Peyer's patch (tissue), 4 donors: ENCODE measurements at places on chromosomes 6 and 20. TPM values are rescaled to one million over a fixed set of nuclear protein-coding genes. Genes with fewer than 3 reads are reported as not detected.

SSTR4 gene
- total RNA-seq = not detected

C20orf202 gene
- total RNA-seq = 2.3 TPM

DNA sequence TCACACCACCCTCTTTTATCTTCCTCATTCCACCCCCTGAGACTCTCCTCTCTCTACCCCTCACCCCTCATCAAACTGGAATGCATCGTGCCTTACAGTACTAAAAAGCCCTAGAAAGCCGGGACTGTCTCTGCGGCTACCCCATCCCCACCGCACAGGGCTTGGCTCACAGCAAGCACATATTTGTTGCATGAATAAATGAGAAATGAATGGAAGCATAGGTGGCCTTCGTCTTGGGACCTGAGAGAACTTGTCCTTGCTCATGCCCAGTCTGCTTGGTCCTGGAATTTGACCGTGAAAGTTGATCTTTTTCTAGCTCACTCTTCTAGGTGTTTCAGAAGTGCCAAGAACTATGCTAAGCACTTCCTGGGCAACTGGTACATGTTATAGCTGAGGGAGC, 53.3 kb downstream of the APCDD1L start:
- no peaks in the 10 kb centered on the region for H3K4me1 ChIP-seq
- no peak overlapping the region for H3K27ac ChIP-seq
- no peaks in the 10 kb centered on the region for H3K36me3 ChIP-seq
- no peak for DNase-seq

GRCh38 chr6:158663625-158664165, 13.8 kb downstream of the SYTL3 start:
- H3K36me3 ChIP-seq = no peaks in the 10 kb centered on the region
- no peak overlapping the region for H3K4me3 ChIP-seq
- no peak for DNase-seq
- H3K27ac ChIP-seq = no peak overlapping the region

DNA sequence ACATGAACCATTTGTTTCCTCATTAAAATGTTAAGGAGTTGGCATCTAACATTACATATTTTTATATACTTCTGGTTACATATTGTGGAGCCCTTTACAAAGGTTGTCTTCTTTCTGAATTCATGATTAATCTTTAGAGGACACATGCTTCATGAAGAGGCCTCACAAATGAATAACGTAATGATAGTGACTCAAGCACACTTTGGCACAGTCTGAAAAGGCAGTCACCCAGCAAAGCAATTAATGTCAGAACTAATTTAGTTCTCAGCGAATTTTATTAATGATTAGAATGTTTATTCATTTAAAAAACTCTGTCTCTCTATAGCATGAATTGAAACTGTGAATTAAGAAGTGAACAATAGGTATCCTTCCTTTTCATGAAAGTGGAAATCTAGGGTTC, 854.2 kb downstream of the PHF3 start:
- H3K27me3 ChIP-seq = no peaks in the 10 kb centered on the region
- no peaks in the 10 kb centered on the region for H3K4me1 ChIP-seq
- H3K36me3 ChIP-seq = no peaks in the 10 kb centered on the region
- no peak for DNase-seq
- no peak overlapping the region for H3K27ac ChIP-seq

- no peak for DNase-seq
- no peaks in the 10 kb centered on the region for H3K4me1 ChIP-seq
- no peaks in the 10 kb centered on the region for H3K27me3 ChIP-seq
- H3K4me3 ChIP-seq = no peak overlapping the region
- H3K36me3 ChIP-seq = no peaks in the 10 kb centered on the region
These were observed 38.4 kb downstream of the BMP5 start for GRCh38 chr6:55836945-55837344.

DNA sequence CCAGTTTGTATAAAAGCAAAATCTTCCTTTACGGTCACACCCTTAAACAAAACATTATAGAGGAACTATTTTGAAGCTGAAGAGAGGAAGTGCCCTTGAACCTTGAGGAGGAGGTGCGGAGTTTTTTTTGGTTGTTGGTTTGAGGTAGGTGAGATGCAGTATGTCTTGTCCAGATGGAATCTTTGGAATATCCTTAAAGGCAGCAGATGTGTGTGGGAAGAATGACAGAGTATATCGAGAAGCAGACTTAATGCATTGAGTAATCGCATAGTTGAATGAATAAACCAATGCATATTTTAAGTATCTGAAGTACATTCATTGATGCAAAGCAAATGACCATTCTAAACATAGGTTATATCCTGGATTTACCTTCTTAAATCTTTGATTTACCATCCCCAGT, 49.9 kb downstream of the AIG1 start:
- no peak for DNase-seq
- H3K27ac ChIP-seq = no peak overlapping the region
- no peak overlapping the region for H3K4me3 ChIP-seq
- H3K27me3 ChIP-seq = no peaks in the 10 kb centered on the region

DNA sequence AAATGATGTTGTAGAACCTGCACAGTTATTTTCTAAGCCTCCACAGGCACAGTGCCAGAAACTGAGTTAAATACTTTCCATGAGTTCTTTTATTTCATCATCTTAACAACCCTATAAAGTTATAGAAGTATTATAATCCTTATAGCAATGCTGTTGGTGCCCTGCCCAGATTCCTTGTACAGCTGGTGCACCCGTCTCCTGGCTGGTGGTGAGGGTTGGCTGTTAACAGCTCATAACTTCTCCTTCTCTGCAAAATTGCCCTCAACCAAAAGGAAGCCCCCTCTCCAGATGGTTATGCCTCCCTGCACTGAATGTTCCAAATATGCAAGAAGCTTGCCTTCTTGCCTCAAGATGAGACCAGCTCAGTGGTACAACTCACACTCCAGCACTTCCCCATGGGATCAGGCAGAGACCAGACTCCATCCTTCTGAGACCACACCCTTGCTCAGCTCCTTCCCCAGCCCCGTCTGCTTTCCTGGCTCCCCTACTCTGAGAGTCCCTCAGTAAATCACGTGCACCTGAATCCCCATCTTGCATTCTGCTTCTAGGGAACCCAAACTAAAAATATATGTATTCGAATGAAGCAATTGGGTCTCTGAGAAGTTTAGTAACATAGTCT, 304.4 kb upstream of the PLCB4 start:
- no peaks in the 10 kb centered on the region for H3K36me3 ChIP-seq
- no peak overlapping the region for H3K4me3 ChIP-seq
- H3K27ac ChIP-seq = no peak overlapping the region
- H3K4me1 ChIP-seq = no peaks in the 10 kb centered on the region
- no peak for DNase-seq
- no peaks in the 10 kb centered on the region for H3K27me3 ChIP-seq

DNA sequence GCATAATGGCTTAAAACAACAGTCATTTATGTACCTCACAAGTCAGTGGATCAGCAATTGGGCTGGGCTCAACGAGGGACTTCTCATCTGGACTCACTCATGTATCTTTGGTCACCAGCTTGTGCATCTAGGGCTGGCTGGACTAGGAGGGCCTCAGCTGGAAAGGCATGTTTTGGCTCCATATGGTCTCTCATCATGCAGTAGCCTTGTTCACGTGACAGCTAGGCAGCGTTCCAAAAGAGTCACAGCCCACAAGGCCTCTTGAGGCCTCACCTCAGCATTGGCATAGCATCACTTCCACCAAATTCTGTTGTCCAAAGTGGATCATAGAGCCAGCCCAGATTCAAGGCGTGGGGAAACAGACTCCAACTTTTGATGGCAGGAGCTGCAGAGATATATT, 110.1 kb downstream of the MAFB start:
- no peaks in the 10 kb centered on the region for H3K4me1 ChIP-seq
- H3K27me3 ChIP-seq = no peaks in the 10 kb centered on the region
- no peaks in the 10 kb centered on the region for H3K36me3 ChIP-seq
- H3K4me3 ChIP-seq = no peak overlapping the region
